ENCODE measurements at places on chromosomes 7 and 10.

GRCh38 chr10:72455889-72456595, 101.3 kb upstream of the DNAJB12 start:
- DNase-seq, result no peak

DNA sequence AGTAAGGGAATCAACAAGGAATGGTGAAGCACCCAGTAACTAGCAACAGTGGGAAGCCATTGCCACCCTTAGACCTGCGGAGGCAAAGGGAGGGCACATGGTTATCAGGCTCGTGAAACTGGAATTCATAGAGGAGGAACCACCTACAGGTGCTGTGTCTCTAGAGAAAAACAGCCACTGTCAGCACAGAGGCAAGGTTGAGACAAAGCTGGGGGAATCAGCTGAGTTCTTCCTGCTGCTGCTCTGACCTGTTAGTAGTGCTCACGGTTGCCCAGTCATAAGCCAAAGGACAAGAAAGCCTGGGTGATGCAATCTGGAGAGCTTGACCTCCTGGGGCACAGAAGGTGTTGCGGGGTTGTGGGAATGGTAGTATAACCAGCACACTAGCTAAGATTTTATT, 110.1 kb downstream of the TPST1 start:
- peak; percentile 11 for DNase-seq

GRCh38 chr7:27098578-27099451, 3.0 kb upstream of the HOXA1 start:
- no peak for DNase-seq

DNA sequence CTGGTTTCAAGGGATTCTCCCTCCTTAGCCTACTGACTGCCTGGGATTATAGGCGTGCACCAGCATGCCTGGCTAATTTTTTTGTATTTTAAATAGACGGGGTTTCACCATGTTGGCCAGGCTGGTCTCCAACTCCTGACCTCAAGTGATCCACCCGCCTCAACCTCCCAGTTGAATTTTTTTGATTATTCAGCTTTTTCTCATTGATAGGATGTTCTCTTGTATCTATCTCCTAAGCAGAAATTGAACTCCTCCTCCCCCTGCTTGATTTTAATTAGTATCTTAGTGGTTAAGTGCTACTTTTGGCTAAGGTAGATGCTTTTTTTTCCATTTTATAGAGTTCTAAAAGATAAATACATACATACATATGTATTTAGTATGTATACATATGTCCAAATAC, 101.0 kb downstream of the ZNF277 start:
- no peak for DNase-seq

- DNase-seq, result no peak
These were observed 60.6 kb upstream of the VKORC1L1 start for GRCh38 chr7:65812281-65812680.

GRCh38 chr7:68125168-68125567, 1128.5 kb downstream of the TYW1 start:
- no peak for DNase-seq

GRCh38 chr7:139602143-139602722, 78.7 kb downstream of the CLEC2L start:
- DNase-seq, result no peak
